ENCODE measurements at places on chromosomes 6 and 20. TPM values are rescaled to one million over a fixed set of nuclear protein-coding genes. Genes with fewer than 3 reads are reported as not detected.

The LAMA2 gene
- not detected for total RNA-seq

The PLEKHG1 gene
- 1.2 TPM for total RNA-seq

The PRSS16 gene
- total RNA-seq: 1.1 TPM

The HUS1B gene
- 1.7 TPM for total RNA-seq

The BPIFB4 gene
- not detected for total RNA-seq

The TFAP2D gene
- not detected for total RNA-seq

The NNAT gene
- not detected for total RNA-seq

The BMP2 gene
- total RNA-seq: not detected

The GGT7 gene
- total RNA-seq: 13.4 TPM

The CFAP206 gene
- total RNA-seq: not detected

The KIF25 gene
- total RNA-seq: not detected

The PBOV1 gene
- not detected for total RNA-seq

The PABPC1L gene
- 65.1 TPM for total RNA-seq

The SLC22A2 gene
- total RNA-seq: not detected

The ULBP1 gene
- total RNA-seq: 0.82 TPM

The CRISP3 gene
- total RNA-seq: not detected

The HNF4A gene
- not detected for total RNA-seq

The TBX18 gene
- total RNA-seq: not detected

The BTN1A1 gene
- total RNA-seq: not detected

The PTK7 gene
- total RNA-seq: 0.94 TPM

The MAPK13 gene
- total RNA-seq: 46.9 TPM

The IRAK1BP1 gene
- 2.2 TPM for total RNA-seq

The PRICKLE4 gene
- total RNA-seq: not detected

The GABRR1 gene
- not detected for total RNA-seq

The CST4 gene
- not detected for total RNA-seq

The KCNK16 gene
- not detected for total RNA-seq

The KCNS1 gene
- total RNA-seq: 0.12 TPM

The LPA gene
- total RNA-seq: not detected

The KHDC1 gene
- total RNA-seq: 2.8 TPM

The GPANK1 gene
- 29.1 TPM for total RNA-seq

The PHF20 gene
- total RNA-seq: 49.5 TPM

The DEFB132 gene
- not detected for total RNA-seq

The NFKBIE gene
- 11.8 TPM for total RNA-seq

The ANKEF1 gene
- total RNA-seq: 6.9 TPM

The HDGFL1 gene
- total RNA-seq: not detected

The SLC22A16 gene
- total RNA-seq: not detected

The CCDC170 gene
- not detected for total RNA-seq

The ZNF76 gene
- 41.6 TPM for total RNA-seq

The BYSL gene
- total RNA-seq: 30.4 TPM

The ANKS1A gene
- 7.0 TPM for total RNA-seq

The FILIP1 gene
- not detected for total RNA-seq
